ENCODE measurements at places on chromosomes 4 and X. TPM values are rescaled to one million over a fixed set of nuclear protein-coding genes. Genes with fewer than 3 reads are reported as not detected.

SOX3 gene
- not detected for polyA plus RNA-seq

ZNF732 gene
- polyA plus RNA-seq: 2.0 TPM

ARHGAP36 gene
- polyA plus RNA-seq: 0.12 TPM

UGT2B17 gene
- not detected for polyA plus RNA-seq

KCNIP4 gene
- 14.5 TPM for polyA plus RNA-seq

PNMA5 gene
- polyA plus RNA-seq: 0.10 TPM

CPLX1 gene
- 1.00 TPM for polyA plus RNA-seq

ASB5 gene
- polyA plus RNA-seq: 0.20 TPM

VCX3A gene
- polyA plus RNA-seq: not detected

TCP11X2 gene
- polyA plus RNA-seq: 0.68 TPM

CT83 gene
- polyA plus RNA-seq: not detected

KCNE5 gene
- polyA plus RNA-seq: 5.0 TPM

FHL1 gene
- polyA plus RNA-seq: 61.8 TPM

Data from right renal cortex interstitium (tissue), 3 donors.